ENCODE measurements at places on chromosomes 1 and 21. TPM values are rescaled to one million over a fixed set of nuclear protein-coding genes. Genes with fewer than 3 reads are reported as not detected.

Gene ZFP69B
- total RNA-seq, result 7.4 TPM

Gene S100A16
- total RNA-seq, result not detected

Gene LCE2A
- not detected for total RNA-seq

Gene LCE1F
- total RNA-seq, result not detected

Gene HLCS
- 33.7 TPM for total RNA-seq

Gene LMX1A
- not detected for total RNA-seq

Gene AHCYL1
- 101 TPM for total RNA-seq

Gene LHX8
- total RNA-seq, result not detected

Gene NBPF4
- total RNA-seq, result 0.31 TPM
